Prostate gland (tissue), 2 donors: ENCODE measurements at places on chromosomes 5 and 9. TPM values are rescaled to one million over a fixed set of nuclear protein-coding genes. Genes with fewer than 3 reads are reported as not detected.

DNA sequence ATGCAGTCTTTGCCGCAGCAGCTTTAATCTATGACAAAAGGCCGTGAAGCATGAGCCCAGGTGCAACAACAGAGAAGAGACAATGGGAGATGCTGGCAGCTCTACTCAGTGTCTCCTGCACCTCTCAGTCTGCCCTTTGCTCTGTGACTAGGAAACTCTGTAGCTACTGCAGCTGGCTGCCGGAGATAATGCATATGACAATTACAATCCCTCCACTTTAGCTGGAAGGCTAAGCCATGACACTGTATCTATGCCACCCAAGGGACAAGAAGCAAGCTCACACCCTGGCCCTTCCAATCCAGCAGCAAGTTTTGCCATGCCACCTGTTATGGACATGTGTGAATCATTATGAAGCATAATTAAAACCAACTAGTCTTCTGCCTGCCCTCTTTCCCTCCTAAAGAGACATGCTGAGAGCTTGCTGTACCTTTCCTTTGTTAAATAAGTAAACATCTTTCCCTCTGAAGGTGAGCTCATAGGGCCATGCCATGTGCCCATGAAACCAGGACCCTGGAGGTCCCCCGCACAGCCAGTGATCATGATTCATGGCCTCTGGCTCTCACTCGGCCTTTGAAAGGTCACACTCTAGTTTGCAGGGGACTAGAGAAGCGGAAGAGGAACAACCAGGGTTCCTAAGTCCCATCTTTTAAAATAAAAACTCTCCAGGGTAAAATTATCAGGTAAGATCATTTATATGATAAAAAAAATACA lies 219.4 kb downstream of the SPOCK1 start:
- DNase-seq: no peak

PCDHA3 gene
- total RNA-seq: 1.0 TPM

GRCh38 chr5:168317096-168317520 lies 25.7 kb downstream of the WWC1 start:
- DNase-seq: no peak

SPINK6 gene
- not detected for total RNA-seq

MAMDC2 gene
- 33.8 TPM for total RNA-seq

GCNT4 gene
- 1.4 TPM for total RNA-seq

- DNase-seq: no peak
These were observed 46.3 kb downstream of the STC2 start for GRCh38 chr5:173281910-173282309.

GALNT12 gene
- 10.2 TPM for total RNA-seq

GRCh38 chr9:81690251-81690851 lies 1.0 kb upstream of the TLE1 start:
- DNase-seq: peak; percentile 88

DNA sequence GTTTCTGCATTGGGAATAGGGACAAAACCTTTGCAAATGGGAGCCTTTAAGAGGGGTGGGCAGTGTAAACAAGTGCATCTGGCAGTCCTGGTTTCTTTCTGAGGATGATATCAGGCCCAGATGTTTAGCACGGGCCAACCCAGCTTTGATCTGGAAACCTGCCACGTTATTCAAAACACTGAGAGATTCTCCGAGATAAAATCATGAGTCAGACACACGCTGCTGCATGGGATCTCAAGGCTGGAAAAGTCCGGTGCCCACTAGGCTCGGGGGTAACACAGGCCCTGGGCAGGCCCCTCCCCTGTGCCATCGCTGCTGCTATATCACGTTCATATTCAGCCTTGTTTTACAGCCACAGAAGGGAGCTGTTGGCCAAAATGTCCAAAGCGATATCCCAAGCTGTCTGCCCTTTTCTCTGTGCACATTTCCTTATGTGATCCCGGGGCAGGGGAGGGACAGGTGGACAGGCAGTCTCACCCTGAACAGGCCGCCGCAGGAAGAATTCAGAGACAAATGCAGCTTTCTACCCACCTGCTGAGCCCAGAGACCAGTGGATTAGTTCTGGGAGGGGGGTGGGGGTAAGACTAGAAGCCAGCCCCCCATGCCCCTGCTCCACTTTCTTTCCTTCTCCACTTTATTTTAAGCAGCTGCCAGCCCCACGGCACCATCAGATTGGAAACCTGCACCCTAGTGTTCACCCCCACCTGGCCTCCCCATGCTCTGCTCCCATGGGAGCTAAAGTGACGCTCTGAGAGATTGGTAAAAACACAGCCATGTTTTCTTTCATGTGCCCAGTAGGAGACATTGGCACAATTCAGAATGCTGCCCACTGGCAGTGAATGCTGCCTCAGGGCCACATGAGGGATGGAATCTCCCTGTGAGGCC lies 63.1 kb downstream of the TMOD1 start:
- peak; percentile 44 for DNase-seq

DNA sequence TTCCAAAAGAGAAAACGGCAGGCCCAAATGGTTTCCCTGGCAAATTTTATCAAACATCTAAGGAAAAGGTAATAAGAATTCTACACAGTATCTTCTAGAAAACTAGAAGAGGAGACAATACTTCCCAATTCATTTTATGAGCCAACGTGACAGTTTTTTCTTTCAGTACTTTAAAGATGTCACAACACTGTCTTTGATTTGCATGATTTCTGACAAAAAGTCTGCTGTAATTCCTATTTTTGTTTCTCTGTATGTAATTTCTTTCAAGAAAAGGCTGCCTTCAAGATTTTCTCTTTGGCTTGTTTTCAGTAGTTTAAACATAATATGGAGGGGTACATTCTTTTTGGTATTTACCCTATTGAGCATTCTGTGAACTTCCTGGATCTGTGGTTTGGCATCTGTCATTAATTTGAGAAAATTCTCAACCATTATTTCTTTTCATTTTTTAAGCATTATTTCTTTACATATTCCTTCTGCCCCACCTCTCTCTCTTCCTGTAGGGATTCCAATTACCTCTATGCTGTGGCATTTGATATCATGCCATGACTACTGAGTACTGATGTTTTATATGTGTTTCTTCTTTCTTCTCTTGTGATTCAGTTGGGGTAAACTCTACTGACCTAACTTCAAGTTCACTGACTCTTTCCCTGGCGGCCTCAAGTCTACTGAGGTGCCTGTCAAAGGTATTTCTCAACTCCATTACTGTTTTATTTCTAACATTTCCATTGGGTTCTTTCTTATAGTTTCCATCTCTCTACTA lies 32.2 kb downstream of the ANKS6 start:
- DNase-seq: no peak

DNA sequence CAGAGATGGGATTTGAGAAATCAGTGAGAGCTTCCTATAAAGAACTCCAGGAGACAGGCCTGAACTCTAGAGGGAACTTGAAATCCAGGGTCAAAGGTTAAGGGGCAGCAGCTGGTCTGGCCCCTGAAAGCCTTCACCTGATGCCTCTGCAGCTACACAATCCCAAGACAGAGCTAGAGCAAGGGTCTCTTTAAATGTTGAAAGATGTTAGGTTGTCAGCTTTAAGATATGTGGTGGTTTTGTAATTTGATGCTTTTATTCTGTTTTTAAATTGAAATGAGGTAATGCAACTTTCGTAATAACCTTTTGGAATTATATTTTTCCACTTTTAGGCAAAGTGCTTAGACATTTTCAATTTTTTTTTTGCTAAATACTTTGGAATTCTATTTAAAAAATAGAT lies 2.4 kb downstream of the SOWAHA start:
- no peak for DNase-seq

GRCh38 chr5:76525956-76526355 lies 97.2 kb downstream of the F2RL2 start:
- no peak for DNase-seq

GRCh38 chr9:81417299-81417675 lies 272.1 kb downstream of the TLE1 start:
- DNase-seq: no peak

DNA sequence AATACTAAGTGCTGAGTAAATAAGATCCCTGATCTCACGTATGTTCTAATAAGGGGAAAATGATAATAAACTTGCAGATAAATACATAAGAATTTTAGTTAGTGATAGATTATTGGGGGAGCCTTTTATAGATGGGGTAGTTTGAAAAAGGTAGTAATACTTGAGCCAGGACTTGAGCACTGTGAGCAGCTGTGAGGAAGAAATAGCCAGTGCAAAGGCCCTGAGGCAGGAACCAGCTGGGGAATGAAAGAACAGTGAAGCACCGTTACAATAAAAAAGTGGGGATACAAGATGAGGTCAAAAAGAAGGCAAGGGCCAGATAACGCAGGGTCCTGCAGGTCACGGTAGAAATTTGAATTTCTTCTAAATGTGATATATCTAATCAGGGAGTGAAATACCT lies 234.8 kb upstream of the ELL2 start:
- no peak for DNase-seq

GRCh38 chr9:123418506-123418905 lies 62.5 kb downstream of the CRB2 start:
- DNase-seq: no peak

GRCh38 chr5:166768536-166768935 lies 1522.9 kb upstream of the WWC1 start:
- no peak for DNase-seq

- no peak for DNase-seq
These were observed 188.0 kb upstream of the GHR start for GRCh38 chr5:42235241-42235640.

GRCh38 chr9:94824913-94825610 lies 98.6 kb downstream of the AOPEP start:
- DNase-seq: no peak

DNA sequence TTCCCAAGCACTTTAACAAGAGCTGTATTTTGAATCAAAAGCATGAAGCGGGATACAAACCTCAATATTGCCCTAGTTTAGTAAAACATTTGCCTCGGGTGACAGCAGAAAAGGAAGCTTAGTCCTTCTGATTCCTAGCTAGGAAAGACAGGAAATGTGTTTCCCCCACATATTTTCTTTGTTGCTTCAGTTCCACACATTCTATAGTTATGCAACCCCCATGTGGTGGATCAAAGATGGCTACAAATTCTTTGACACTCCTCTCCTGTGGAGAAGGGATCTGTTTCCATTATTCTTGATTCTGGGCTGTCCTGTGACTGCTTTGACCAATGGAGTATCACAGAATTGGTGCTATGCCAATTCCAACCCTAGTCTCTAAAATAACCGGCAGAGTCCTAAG lies 89.1 kb upstream of the SLC30A5 start:
- DNase-seq: no peak

DNA sequence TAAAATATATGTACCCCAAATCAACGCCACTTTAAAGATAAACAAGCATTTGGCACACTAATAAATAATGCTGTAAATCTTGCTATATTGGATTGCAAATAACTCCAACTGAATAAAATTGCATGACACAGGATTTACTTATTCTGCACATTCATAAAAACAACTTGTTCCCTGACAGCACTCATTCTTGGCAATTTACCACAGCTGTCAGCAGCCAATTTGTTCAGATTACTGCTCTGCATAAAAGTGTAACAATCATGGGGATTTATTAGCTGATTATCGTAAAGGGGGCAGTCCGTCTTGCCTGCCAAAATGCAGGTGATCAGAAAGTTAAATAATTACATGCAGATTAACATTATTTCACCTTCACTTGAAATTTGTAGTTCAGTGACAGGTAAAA lies 285.3 kb downstream of the SLF1 start:
- no peak for DNase-seq

DNA sequence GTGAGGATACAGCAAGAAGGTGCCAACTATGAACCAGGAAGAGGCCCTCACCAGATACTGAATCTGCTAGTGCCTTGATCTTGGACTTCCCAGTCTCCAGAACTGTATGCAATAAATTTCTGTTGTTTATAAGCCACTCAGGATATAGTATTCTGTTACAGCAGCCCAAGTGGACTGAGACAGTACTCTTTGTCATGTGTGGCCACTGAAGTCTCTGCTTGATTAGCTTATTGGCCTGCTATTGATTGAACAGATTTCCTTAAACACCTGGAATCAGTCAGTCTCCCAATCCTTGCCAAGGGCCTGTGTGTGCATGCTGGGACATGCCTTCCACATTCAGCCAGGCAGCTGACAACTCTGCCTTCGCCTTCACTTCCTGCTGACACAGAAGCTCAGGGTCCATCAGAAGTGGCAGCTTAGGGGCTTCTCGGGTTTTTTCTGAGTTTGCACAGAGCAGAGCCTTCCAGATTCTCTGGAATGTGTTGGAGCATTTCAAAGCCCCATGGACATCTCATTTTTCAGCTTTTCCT lies 13.7 kb upstream of the ROR2 start:
- no peak for DNase-seq

- no peak for DNase-seq
These were observed 29.2 kb upstream of the JAK2 start for GRCh38 chr9:4955836-4956235.

GAPT gene
- total RNA-seq: 0.36 TPM

GRCh38 chr9:122281368-122281767 lies 16.7 kb downstream of the MRRF start:
- no peak for DNase-seq

C9 gene
- not detected for total RNA-seq

- no peak for DNase-seq
These were observed 35.8 kb upstream of the SPRY4 start for GRCh38 chr5:142360607-142361120.

SPATA31E1 gene
- not detected for total RNA-seq

DNA sequence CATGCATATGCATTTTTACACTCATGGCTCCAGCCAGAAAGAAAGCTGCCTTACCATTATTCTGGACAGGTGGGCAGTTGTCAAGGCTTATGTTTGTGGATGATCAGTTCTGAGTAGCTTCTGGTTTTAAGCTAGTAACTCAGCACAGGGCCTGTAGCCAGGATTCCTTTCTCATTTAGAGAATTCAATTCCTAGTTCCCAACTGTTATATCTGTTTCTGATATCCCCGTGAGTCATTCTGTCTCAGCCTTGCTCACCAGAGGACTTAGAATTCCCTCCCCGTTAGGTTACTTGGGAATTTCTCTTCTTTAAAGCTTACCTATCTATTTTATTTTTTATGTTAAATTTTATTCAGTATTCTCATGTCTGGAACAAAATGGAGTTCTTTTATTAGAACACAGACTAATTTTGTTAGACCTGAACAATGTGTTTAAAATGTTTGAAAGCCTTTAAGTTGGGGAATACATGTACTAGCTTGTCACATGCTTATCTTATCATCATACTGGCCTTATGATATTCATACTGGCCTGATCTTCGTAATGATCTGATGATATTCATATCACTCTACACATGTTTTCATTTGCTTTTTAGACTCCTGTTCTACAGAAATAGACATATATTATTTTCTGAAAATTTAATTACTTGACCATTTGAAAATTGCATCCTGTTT lies 47.1 kb downstream of the CAST start:
- no peak for DNase-seq
